Amniotic stem cell (primary cell): ENCODE measurements at places on chromosomes 7 and 10.

- no peak for DNase-seq
These were observed 16.4 kb downstream of the IRF5 start for GRCh38 chr7:128954150-128954549.

- no peak for DNase-seq
These were observed 80.8 kb downstream of the GPR26 start for GRCh38 chr10:123746942-123747341.

DNA sequence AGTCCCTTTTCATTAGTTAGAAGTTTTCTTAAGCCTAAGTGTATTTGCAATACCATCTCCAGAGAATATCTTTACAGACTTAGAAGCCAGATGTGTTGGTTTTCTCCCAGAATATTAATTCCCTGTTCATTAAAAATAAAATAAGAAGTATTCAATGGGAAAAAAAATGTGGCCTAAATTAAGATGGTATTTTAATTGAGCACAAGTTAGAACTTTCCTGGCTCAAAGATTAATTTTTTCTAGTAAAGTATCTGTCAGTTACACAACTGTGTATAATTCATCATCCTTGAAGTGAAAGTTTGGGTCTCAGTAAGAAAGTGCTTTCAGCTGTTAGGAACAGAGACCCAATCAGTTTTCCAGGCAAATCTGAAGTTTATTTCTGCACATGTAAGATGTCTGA, 1179.5 kb upstream of the C7orf33 start:
- DNase-seq, result no peak

DNA sequence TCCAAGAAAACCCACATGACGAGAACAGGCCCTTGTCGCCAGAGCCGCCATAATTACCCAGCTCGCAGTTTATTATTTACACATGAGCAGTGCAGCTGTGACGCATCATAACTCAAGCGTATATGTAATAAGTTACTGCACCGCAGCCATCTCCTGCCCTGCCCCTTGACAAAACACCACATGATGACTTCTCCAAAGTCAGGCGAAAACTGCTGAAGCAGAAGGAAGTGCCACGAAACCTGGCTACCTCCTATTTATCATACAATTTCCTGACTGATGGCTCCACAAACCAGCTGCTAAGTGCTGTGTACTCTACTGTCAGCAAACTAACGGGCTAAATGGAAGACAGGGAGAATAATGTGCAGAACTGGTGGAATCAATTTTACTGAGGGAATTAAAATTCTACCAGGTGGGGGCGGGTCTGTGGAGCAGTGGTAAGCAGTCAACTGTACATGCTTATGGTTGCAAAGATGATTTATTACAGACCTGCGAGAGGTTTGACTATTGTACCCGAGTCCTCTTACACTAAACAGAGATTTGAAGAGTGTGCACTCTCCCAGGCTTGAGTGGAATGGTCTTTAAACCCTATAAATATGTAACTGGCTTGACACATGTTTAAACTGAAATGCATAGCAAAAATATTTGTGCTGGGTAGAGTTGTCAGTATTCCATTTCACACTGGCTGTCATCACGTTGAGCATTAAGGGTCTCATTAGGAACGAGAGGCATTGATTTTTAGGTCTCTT, 156.0 kb downstream of the GLI3 start:
- no peak for DNase-seq
